Stimulated activated CD8-positive, alpha-beta memory T cell treated with anti-CD3 and anti-CD28 coated beads, Interleukin-2, amount 100 ng/mL, for 1 hour (primary cell): ENCODE measurements at places on chromosomes 7 and 10.

DNA sequence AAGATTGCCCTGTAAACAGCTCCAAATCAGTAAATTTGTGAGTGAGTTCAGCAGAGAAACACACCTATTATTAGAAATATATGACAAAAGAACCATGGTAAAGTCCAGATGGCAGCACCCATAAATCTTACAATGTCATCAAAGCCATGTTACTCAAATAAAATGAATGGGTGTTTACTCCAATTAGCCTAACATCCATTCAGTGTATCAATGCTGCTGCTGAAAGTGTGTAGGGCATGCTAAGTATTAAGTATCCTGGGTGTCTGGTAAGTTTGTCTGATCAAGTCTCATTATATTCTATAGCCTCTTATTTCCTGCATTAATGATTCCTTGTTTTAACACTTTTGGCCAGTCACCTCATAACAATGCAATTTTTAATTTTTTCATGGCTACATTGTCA, 185.5 kb upstream of the STEAP4 start:
- no peak for DNase-seq

GRCh38 chr7:140484951-140485499, 5.7 kb upstream of the MKRN1 start:
- no peak for DNase-seq

- DNase-seq: no peak
Observed at GRCh38 chr7:18086165-18087025, 58.7 kb upstream of the PRPS1L1 start.

DNA sequence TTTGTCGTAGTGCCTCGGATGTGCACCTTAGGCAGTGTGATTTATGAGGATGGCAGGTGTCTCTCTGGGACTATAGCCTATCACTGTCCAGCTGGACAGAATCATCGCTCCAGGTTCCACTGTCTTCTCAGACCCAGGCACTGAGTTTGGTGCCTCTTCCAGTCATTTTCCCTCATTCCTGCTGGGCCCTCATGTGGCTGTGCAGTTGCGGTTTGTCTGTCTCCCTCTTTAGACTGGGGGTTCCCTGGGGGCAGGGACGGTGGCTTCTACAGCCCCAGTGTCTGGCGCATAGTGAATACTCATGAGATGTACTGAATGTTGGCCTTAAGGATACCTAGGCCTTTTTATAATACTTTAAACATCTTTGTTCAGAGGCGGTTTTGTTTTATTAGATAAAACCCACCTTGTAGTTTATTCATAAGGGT, 28.9 kb downstream of the CCM2 start:
- DNase-seq: no peak

DNA sequence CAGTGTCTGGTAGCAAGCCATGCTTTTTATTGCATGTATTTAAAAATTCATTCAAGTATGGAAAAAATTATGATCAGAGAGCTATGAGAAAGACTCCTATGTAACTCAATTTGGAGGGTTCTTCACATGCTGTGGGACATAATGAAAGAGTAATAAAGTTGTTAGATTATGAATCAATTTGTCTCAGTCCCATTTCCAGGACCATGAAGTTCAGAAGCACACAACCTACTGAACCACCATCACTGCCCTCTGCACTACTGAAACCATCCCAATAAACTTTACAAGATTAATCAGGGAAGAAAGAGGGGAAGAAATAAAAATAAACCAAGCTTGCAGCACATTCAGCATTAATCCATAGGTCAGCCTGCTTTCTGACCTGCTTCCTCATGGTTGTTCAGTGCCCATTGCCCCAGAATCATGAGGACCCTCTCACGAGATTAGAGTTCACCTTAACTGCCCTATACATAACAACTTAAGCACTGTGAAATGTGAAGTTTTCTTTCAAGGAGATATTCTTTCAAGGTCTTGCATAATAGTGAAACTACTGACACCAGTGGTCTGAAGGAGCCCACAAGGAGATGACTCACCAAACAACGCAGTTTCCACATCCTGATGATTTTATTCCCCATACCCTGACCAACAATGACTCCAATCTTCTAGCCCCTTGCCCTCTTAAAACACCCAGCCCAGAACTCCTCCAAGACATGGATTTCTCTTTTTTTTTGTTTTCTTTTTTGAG, 171.5 kb upstream of the ADCY1 start:
- DNase-seq: no peak

GRCh38 chr10:133440633-133441285, 13.0 kb upstream of the SCART1 start:
- DNase-seq: no peak

- DNase-seq: no peak
Observed at GRCh38 chr7:84176716-84177115, 17.9 kb downstream of the SEMA3A start.

DNA sequence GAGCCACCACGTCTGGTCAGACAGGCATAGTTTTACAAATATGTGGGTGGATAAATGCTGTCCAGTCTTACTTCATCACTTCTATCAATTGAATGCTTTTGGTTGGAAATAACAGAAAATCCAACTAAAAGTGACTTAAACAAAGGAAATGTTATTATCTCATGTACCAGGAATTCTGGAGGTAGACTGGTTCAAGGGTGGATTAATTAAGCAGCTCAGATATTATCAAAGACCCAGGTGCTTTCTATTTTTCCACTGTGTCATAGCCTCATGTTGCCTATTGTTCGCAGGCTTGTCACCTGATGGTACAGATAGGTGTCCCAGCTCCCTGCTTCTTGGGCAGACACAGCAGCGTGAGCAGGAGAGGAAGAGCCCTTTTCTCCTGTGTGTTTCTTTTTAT, 156.1 kb upstream of the CTBP2 start:
- DNase-seq: no peak

GRCh38 chr7:41842956-41843355, 140.1 kb upstream of the INHBA start:
- no peak for DNase-seq

- DNase-seq: no peak
Observed at GRCh38 chr10:73894245-73894971, 16.5 kb upstream of the PLAU start.

DNA sequence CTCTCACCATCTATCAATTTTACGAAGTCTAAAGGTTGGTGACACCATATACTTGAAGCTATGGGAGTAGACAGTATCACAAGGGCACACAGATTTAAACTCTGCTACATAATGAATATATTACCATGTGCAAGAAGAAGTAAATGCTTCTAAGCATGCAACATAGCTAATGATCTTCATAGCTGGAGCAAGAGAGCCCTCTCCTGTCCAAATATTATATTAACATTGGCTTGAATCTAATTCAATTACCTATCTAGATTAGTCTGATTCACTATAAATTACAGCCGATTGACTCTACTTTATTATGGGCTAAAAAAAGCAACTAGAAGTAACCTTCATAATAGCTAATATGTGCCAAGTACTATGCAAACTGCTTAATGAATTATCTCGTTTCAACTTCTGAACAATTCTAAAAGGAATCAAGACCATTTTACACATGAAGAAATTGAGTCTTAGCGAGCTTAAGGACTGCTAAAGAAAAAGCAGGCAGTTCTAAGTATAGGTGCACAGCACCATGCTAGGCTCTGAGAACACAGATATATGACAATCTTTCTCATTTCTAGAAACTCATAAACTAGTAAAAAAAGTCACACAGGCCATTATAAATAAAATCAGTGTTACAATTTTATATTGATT, 21.9 kb downstream of the FRA10AC1 start:
- no peak for DNase-seq

GRCh38 chr10:28652703-28653102, 24.6 kb upstream of the BAMBI start:
- DNase-seq: no peak

- DNase-seq: no peak
Observed at GRCh38 chr7:40419806-40420205, 285.0 kb downstream of the SUGCT start.

DNA sequence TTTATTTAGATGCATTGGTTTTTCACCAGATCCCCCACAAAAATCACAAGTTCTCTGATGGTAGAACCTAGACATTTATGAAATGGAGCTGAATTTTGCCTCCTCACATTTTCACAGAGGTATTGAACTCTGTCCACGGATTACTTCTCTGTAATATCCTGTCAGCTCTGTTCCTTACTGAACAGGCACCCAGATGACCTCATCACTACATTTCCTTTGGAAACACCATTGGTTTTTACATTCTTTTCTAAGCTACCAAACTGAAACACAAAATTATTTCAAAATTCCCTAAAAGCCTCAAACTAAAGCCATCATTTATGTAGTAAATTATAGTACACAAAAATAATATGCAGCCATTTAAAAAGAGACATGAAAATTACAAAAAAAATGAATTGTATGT, 98.3 kb upstream of the KCNIP2 start:
- no peak for DNase-seq

DNA sequence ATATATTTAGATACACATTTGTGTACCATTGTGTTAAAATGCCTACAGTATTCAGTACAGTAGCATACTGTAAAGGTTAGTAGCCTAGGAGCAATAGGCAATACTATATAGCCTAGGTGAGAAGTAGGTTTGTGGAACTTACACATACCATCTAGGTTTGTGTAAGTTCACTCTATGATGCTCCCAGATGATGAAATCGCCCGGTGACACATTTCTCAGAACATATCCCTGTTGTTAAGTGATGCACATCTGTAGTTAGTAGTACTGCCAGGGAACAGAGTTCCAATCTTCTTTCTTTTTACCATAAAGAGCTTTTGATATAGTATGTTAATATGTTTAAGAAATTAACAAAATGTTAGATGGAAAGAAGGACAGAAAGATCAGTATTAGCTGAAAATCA, 138.2 kb downstream of the SNX13 start:
- DNase-seq: no peak

DNA sequence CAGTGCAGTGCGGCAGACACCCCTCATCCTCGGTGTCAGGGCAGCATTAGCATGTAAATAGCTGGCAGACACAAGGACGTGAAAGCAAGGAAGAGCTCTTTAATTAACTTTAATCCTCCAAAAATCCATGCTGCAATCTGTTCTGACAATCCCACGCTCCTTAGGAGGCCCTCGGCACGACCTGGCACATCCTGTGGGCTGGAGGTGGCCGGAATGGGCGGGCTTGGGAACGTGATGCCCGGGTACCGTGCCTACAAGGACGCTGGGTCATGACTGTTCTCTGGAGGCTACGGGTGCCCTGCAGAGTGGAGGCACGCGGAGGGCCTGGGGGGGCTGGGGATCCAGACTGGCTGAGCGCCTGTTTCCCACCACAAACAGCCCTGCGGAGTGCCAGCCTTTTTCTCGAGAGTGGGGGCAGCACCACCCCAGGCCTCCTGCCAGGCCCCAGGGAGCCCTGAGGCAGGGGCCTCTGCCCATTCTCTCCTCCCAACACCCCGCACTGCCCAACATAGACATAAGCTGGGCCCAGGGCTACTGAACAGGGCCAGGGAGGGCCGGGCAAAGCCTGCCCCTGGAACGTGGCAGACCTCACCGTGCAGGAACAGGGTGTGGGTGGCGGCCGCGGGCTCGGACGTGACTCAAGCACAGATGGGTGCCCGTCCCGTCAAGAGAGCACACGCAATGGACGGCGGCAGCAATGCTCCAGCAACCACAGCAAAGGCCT, 189.3 kb downstream of the MAD1L1 start:
- no peak for DNase-seq

DNA sequence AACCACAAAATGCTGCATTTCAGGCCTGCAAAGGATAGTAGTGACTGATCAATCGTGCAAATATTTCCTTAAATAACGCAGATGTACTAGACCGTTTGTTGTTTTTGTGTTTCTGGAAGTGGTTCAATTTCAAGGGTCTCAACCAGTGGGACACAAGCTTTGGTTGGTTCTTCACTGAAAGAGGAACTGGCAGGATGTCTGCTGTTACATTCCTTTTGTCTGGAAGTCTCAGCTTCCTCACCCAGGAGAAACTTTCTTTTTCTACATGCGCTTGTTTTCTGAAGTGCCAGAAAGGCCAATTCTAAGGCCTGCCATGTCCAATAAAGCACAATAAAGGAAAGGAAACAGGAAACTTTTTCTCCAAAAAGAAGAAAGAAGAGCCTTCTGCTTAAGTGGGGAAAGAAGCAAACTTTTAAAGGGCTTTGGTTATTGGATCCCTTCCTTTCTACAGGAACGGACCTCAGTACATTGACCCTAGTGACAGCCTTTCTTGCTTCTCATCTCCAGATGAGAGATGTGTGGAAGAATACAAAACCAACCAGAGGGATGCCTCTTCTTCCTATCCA, 4.1 kb downstream of the DKK1 start:
- no peak for DNase-seq

- no peak for DNase-seq
Observed at GRCh38 chr10:26566525-26567350, 128.6 kb downstream of the APBB1IP start.

GRCh38 chr10:94038024-94038423, 44.3 kb downstream of the PLCE1 start:
- no peak for DNase-seq

- DNase-seq: no peak
Observed at GRCh38 chr7:88429382-88429781, 122.7 kb upstream of the STEAP4 start.

- no peak for DNase-seq
Observed at GRCh38 chr10:88259381-88259780, 323.7 kb downstream of the RNLS start.

DNA sequence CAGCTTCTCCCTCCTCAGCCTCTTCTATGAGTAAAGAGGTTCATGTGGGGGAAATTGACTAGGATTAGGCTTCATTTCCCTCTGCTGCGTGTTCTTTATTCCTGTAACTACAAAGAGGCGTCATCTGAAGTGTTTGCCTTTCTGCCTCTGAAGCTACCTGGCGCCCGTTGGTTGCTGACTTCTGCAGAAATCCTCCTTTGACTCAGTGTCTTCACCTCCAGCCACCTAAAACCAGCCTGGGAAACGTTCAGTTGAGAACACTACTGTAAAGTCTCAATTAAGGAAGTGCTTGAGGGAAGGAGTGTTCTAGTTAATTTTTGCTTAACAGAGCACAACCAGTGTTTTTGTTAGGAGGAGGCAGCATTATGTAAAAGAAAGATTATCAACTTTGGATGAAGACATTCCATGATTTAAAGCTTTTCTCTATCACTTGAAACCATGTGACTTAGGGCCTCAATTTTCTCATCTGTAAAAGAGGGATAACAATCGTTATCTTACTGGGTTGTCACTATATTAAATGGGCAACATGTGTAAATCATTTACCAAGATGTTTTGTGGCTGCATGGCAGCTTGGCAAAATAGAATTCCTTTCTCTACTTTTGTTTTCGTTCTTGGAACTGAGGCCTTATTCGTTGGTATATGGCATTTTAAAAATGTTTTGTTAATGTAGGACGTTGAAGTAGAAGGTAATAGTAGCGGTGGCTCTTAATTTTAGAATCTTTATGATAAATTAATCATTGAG, 642.9 kb downstream of the SDK1 start:
- DNase-seq: no peak

- peak; percentile 12 for DNase-seq
Observed at GRCh38 chr10:103451091-103451813, 918 bp downstream of the CALHM2 start.

GRCh38 chr7:130143986-130144311, 61.3 kb downstream of the TMEM209 start:
- DNase-seq: no peak

- DNase-seq: no peak
Observed at GRCh38 chr10:124696446-124697392, 47.5 kb downstream of the FAM53B start.

- DNase-seq: no peak
Observed at GRCh38 chr10:69869291-69869961, 67.7 kb downstream of the COL13A1 start.
